Activated T-helper 1 cell treated with Interleukin-2 at 50 U/mL for 16 hours (primary cell): ENCODE measurements at places on chromosomes 5 and 9.

GRCh38 chr9:75490326-75490725 lies 400.1 kb upstream of the PCSK5 start:
- DNase-seq = no peak

- no peak for DNase-seq
These were observed 414.0 kb downstream of the NFIB start for GRCh38 chr9:13899924-13900323.

GRCh38 chr5:160229190-160229742 lies at the start of gene FABP6:
TSS of gene FABP6 (plus strand) at chr5:160229506. CDS start at chr5:160229558, 52 bp downstream.
- DNase-seq = no peak

GRCh38 chr9:73536403-73536802 lies 384.7 kb downstream of the ANXA1 start:
- DNase-seq = no peak

DNA sequence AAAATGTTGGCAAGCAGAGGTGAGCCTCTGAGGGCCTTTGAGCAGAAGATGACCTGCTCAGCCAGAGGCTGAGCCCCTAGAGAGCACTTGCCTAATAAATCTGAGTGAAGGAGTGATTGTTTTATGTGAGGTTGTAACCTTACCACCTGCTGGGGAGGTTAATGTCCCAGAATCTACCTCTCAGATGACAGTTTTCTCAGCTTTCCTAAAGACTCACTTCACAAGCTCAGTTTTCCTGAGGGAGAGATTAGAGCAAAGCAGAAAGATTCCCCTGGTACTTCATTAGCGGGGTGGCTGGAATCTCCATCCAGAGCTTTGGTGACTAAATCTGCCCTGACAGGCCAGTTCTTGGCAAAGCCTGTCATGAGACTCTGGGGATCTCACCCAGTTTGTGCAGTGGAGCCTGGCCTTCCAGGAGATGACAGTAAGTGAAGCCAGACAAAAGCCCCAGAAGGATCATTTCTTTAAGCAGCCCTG lies 48.8 kb upstream of the GALNT10 start:
- DNase-seq = no peak

- no peak for DNase-seq
These were observed 121.3 kb downstream of the LIFR start for GRCh38 chr5:38434966-38435705.

DNA sequence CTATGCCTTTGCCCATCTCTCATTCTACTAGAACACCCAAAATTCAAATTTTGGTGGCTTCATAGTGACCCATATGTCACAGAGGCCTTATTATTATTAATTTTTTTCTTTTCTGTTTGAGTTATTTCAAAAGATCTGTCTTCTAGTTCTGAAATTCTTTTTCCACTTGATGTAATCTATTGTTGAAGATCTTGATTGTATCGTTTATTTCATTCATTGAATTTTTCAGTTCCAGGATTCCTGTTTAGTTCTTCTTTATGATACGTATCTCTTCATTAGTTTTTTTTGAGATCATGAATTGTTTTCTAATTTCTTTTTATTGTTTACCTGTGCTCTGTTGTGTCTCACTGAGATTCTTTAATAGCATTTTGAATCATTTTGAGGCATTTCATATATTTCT lies 24.6 kb upstream of the APBA1 start:
- DNase-seq = no peak

GRCh38 chr9:111994831-111995458 lies 98.3 kb downstream of the UGCG start:
- no peak for DNase-seq

DNA sequence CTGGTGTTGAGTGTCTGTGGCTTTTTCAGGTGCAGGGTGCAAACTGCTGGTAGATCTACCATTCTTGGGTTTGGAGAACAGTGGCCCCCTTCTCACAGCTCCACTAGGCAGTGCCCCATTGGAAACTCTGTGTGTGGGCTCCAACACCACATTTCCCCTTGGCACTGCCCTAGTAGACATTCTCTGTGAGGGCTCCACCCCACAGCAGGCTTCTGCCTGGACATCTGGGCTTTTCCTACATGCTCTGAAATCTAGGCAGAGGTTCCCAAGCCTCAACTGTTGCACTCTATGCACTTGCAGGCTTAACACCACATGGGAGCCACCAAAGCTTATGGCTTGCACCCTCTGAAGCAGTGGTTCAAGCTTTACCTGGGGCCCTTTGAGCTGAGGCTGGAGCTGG lies 80.9 kb downstream of the BARX1 start:
- no peak for DNase-seq

GRCh38 chr9:92680166-92681119 lies 10.5 kb upstream of the IPPK start:
- DNase-seq = no peak
